ENCODE measurements at places on chromosomes 3 and 15. TPM values are rescaled to one million over a fixed set of nuclear protein-coding genes. Genes with fewer than 3 reads are reported as not detected.

The RAF1 gene
- 116 TPM for total RNA-seq

The CAPN3 gene
- 12.2 TPM for total RNA-seq

The NUDT16 gene
- total RNA-seq = 17.4 TPM

The TICRR gene
- 10.2 TPM for total RNA-seq

The PIGBOS1 gene
- total RNA-seq = 15.5 TPM

The PLA2G4D gene
- total RNA-seq = not detected

GRCh38 chr3:32813180-32813579 lies 4.6 kb upstream of the TRIM71 start:
- no peaks in the 10 kb centered on the region for H3K36me3 ChIP-seq
- H3K4me1 ChIP-seq = peaks cover 17% of the 10 kb centered on the region
- no peak overlapping the region for H3K27ac ChIP-seq
- H3K4me3 ChIP-seq = no peak overlapping the region
- H3K27me3 ChIP-seq = peaks cover 10% of the 10 kb centered on the region

DNA sequence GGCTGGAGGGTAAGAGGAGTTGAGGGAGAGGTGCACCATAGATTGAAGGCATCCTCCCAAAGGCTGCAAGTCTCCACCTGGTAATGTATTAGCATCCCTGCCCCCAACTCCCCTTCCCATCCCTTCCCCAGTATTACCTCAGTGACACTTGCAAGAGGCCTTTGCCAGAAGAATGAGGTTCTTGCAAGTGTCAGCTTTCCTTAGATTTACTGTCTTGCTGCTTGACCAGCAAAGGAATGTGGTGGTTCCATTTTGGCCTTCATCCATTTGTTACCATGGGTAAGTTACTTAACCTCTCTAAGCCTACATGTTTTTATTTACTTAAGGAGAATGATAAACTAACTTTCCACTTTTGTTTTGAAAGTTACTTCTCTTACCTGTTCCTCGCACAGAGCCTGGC lies 108.9 kb downstream of the LRTM1 start:
- H3K27ac ChIP-seq = no peak overlapping the region
- peaks cover 5% of the 10 kb centered on the region for H3K27me3 ChIP-seq
- DNase-seq = no peak

DNA sequence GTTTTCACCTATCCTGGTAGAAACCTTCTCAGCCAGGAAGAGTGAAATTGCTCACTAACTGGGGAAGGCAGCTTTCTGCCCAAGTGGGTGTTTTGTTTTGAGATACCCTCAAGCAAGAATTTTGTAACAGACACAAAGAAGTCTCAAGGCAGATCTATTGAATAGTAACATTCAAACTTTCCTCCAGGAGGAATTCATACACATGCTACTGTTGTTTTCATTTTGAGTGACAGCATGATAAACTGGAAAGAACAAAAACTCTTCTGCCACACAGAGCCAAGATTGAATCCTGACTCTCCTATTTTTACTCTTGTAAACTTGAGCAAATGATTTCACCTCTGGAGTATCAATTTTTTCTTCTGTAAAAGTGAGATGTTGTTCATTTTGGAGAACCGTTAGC lies 54.8 kb upstream of the MBNL1 start:
- H3K27ac ChIP-seq = no peak overlapping the region
- H3K36me3 ChIP-seq = no peaks in the 10 kb centered on the region
- no peak overlapping the region for H3K4me3 ChIP-seq
- DNase-seq = no peak
- no peaks in the 10 kb centered on the region for H3K4me1 ChIP-seq

DNA sequence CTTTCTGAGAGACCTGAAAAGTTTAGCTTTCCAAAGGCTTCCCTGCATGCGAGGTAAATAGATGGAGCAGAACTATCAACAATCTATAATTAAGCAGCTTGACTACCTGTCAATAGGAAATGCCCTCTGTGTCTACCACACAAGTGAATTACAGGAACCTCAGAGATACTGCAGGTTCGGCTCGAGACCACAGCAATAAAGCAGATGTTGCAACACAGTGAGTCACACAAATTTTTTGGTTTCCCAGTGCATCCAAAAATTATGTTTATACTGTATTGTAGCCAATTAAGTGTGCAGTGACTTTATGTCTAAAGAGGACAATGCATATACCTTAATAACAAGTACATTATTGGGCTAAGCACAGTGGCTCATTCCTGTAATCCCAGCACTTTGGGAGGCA lies 252.0 kb downstream of the UBE2E2 start:
- H3K27ac ChIP-seq = no peak overlapping the region
- peaks cover 8% of the 10 kb centered on the region for H3K36me3 ChIP-seq
- H3K27me3 ChIP-seq = no peaks in the 10 kb centered on the region
- no peak for DNase-seq
- no peaks in the 10 kb centered on the region for H3K4me1 ChIP-seq

DNA sequence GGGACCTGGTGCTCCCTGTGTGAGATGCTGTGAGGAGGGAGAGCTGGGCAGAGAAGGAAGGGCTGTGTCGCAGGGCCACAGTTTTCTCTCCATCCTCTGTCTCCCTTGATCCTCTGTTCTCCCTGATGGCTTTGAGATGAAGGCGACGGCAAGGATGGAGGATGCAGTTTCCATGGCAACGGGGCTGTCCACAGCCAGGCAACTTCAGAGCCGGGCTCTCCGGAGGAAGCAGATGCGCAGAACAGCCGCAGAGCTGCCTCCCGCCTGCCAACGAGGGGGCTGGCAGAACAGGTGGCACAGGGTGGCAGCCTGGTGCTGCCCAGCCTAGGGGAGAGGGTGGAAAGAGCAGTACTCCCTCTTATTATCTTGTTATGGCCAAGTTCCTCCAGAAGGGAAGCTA lies 9.9 kb upstream of the GRM2 start:
- H3K4me3 ChIP-seq = no peak overlapping the region
- no peak for DNase-seq
- no peaks in the 10 kb centered on the region for H3K4me1 ChIP-seq
- H3K36me3 ChIP-seq = peaks cover 8% of the 10 kb centered on the region
- H3K27me3 ChIP-seq = no peaks in the 10 kb centered on the region

DNA sequence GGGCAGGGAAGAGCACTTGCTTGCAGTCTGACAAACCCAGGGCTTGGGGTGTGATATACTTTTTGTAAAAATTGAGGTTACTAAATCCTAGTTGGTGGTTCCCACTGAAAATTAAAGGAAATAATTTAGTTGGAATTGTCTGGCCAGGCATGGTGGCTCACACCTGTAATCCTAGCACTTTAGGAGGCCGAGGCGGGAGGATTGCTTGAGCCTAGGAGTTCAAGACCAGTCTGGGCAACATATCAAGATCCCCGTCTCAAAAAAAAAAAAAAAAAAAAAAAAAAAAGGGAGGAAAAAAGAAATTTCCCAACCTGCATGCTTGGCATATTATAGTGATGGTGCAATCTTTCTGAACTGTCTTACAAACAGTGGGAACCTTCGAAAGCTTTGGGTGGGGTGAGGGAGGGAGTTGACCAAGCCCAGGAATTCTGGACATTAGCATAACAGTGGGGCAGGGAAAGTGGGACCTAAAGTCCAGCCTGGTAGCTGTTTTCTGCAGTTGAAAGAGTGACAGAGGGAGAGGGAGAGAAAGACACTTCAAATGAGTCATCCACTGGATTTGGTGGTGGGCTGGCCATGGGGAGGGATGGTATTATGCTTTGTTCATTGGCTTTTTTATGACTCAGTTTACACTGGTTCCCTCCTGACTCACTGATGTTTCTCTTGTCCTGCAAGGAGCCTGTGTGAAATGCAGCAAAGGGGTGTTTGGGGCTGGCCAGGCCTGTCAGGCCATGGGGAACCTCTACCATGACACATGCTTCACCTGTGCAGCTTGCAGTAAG lies 41.1 kb downstream of the LIMD1 start:
- DNase-seq = no peak
- peak overlapping the region; percentile 16 for H3K27ac ChIP-seq
- peaks cover 22% of the 10 kb centered on the region for H3K4me1 ChIP-seq
- H3K36me3 ChIP-seq = peaks cover 13% of the 10 kb centered on the region
- no peak overlapping the region for H3K4me3 ChIP-seq

DNA sequence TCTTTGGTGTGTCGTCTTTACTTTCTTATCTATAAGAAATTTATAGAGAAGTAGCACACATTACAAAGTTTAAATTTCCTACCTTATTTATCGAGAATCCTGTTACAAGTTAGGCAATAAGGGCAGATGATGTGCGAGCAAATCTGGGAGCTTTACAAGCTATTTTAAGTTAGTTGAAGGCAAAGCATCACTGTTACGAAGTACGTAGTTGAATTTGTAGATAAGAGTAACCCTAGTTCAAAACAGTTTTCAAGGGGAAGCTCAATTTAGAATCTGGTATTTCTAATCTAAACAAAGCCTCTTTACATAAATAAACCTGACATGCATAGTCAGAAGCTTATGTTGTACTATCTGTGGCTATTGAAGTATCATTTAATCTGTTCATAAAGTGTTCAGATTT lies 8.4 kb downstream of the KBTBD8 start:
- H3K36me3 ChIP-seq = no peaks in the 10 kb centered on the region
- peaks cover 5% of the 10 kb centered on the region for H3K4me1 ChIP-seq
- no peak overlapping the region for H3K4me3 ChIP-seq
- no peak overlapping the region for H3K27ac ChIP-seq
- no peak for DNase-seq

DNA sequence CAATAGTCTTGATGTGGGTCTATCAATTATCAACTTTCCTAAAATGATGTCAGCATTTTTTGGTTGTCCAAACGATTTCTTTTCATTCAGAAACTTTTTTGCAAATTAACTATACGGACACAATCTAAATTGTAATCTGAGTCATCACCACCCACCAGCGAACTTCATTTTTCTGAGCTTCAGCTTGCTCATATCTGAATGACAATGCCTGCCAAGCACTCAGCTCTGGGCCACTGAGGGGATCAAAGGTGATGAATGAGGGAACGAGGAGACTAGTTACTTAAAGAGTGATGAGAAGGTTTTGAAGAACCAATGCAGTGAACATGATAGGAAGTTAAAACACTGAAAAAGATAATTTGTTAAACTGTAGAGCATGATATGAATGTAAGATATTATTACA lies 14.9 kb upstream of the TBC1D23 start:
- DNase-seq = no peak
- H3K4me3 ChIP-seq = no peak overlapping the region
- H3K36me3 ChIP-seq = no peaks in the 10 kb centered on the region
- no peaks in the 10 kb centered on the region for H3K27me3 ChIP-seq

DNA sequence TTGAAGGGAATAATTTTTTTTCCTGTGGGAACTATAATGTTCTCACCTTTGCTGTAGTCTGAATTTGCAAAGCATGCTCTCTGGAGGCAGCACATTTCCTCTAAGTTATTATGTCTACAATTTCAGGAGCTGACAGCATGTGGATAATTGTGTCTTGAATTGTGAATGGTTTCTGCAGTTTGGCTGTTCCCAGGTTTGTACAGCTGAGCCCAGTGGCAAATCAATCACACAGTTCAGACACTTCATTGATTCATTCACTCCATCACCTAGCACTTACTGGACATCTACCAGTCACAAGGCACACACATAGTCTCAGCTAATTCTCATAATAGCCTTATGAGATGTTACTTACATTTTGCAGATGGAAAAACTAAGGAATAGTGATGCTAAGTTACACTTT lies 219.0 kb upstream of the ROPN1 start:
- H3K27me3 ChIP-seq = no peaks in the 10 kb centered on the region
- H3K4me3 ChIP-seq = no peak overlapping the region
- no peaks in the 10 kb centered on the region for H3K4me1 ChIP-seq

- DNase-seq = peak; percentile 91
- H3K4me3 ChIP-seq = peak overlapping the region; percentile 94
- H3K27ac ChIP-seq = peak overlapping the region; percentile 93
Observed at GRCh38 chr3:128487813-128488635, 5.0 kb downstream of the GATA2 start.

- H3K4me3 ChIP-seq = no peak overlapping the region
- no peak for DNase-seq
- no peak overlapping the region for H3K27ac ChIP-seq
- no peaks in the 10 kb centered on the region for H3K27me3 ChIP-seq
Observed at GRCh38 chr3:170178651-170179050, 2.9 kb downstream of the PHC3 start.

DNA sequence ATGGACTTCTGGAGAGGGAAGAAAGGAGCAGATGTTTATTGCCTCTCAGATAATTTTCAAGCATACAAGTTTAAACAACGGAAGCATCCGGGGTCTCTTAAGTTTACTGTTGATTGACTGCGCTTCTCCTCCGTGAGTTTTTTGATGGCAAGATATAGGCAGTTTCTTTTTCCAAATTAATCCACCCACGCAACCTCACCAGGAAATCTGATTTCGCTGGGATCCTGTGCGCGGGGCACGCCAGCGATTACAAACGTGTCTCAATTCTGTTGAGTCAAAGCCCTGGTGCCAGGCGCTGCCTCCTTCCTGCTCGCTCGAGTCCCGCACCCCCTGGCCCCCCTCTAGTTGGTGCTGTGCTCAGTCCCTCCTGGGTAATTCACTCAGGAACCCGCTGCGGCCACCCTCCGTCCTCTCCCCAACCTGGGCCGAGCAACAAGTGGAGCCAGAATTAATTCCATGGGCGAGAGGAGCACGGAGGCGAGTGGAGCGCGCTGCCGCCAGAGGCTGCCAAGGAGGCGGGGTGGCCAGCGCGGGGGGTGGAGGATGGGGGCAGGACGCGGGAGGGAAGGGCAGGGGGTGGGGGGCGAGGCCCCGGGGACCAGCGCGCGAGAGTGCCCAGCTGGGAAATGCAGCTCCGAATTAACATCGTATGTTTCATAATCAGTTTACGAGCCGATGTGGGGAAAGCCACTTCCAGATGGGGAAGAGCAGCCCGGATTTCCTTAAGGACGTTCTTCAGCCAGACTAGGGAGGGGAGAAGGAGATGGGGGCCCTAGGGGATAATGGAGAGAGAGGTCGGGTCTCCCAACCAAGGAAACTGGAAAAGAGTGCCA lies 6.0 kb downstream of the WNT5A start:
- peaks cover 20% of the 10 kb centered on the region for H3K36me3 ChIP-seq
- H3K27me3 ChIP-seq = peaks cover 19% of the 10 kb centered on the region
- peak overlapping the region; percentile 97 for H3K4me3 ChIP-seq
- DNase-seq = no peak

GRCh38 chr3:84904212-84904611 lies 54.6 kb upstream of the CADM2 start:
- no peak for DNase-seq
- H3K27ac ChIP-seq = no peak overlapping the region
- H3K27me3 ChIP-seq = no peaks in the 10 kb centered on the region
- H3K36me3 ChIP-seq = no peaks in the 10 kb centered on the region
- no peak overlapping the region for H3K4me3 ChIP-seq

DNA sequence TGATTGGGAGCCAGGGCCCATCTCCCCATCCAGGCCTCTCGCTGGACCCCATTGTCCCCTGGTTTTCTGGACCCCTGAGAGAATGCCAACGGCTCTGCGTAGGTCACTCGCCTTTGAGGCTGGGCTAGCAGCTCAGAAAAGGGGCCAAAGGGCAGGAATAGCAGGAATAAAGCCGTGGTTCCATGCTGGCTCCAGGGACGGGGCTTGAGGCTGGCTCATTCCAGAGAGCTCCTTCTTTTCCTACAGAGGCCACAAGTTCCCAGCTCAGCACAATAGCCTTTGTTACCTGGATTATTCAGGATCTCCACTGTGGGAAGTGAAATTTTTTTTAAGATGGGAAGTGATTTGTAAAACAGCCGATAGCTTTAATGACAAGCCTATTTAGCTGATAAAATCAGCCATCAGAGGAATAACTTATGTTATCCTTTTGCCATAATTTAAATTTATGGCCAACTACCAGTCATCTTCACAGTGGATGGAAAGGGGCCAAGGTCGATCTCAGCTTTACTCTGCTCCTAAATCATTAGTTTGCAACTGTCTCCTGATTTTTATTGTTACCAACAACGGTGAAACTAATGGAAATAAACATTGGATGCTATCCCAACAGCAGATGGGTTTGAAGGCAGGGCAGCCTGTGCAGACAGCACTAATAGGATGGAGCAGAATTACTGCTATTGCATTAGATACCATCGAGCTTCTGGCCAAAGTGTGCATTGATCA lies 124.3 kb downstream of the TMEM266 start:
- no peak overlapping the region for H3K27ac ChIP-seq
- DNase-seq = no peak
- H3K4me1 ChIP-seq = peaks cover 17% of the 10 kb centered on the region
- H3K36me3 ChIP-seq = no peaks in the 10 kb centered on the region
- H3K4me3 ChIP-seq = no peak overlapping the region
